T-helper 22 cell (primary cell): ENCODE measurements at places on chromosomes 1 and 21.
A peak's percentile ranks its signal among the peaks of the same experiment; 100 is the strongest.

- DNase-seq = no peak
These were observed 17.1 kb downstream of the ATP5PF start for GRCh38 chr21:25717491-25718147.

GRCh38 chr1:161082483-161082882, 6.9 kb downstream of the NECTIN4 start:
- no peak for DNase-seq

- DNase-seq = peak; percentile 26
These were observed 32.5 kb downstream of the XKR8 start for GRCh38 chr1:27992276-27992675.

DNA sequence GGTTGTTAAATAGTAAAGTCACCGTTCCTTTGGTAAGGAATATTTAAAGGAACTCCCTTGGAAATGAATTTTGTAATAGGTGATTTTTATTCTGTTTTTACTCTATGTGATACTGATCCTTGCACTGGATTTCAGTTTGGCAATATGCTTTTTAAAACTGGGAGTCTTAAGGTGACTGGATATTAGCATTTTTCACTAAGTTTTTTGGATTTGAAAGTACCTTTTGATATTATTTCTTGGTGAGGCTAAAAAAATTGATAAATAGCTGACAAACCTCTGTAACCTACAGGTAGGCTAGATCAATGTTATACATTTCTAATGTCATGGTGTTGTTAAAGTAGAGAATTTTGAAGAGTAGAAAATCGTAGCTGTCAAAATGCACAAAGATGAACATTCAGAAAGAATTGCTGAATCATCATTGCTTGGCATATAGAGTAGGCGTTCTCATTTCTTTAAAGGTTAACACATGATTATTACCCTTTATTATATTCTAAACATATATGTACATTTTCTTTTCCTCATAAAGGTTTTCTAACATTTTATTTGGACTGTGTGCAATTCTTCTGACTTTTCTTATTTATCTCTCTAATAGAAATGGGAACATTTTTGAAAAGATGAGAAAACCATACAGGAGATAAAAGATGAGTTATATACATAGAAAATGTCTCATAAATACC, 1.5 kb upstream of the DNAJB4 start:
- DNase-seq = no peak

DNA sequence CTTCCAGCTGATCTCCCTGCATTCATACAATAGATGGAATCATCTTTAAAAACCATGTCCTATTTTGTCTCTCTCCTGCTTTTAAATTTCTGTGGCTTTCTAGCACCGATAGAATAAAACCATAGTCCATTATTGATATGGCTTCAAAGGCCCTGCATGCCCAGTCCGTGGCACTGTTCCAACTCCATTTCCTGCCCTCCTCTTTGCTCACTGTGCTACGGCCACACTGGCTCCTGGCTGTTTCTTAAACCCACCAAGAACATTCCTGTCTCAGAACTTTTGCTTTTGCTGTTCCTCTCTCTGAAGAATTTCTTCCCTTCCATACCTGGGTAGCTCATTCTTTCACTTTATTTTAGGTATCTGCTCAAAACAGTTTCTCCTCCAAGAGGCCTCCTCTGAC, 7.2 kb downstream of the SLAMF1 start:
- no peak for DNase-seq

- peak; percentile 63 for DNase-seq
These were observed at the start of gene SMYD3 for GRCh38 chr1:246506674-246507481. Gene SMYD3 (minus strand): TSS chr1:246507279.

- no peak for DNase-seq
These were observed 82.0 kb upstream of the PTGFR start for GRCh38 chr1:78408810-78409209.

DNA sequence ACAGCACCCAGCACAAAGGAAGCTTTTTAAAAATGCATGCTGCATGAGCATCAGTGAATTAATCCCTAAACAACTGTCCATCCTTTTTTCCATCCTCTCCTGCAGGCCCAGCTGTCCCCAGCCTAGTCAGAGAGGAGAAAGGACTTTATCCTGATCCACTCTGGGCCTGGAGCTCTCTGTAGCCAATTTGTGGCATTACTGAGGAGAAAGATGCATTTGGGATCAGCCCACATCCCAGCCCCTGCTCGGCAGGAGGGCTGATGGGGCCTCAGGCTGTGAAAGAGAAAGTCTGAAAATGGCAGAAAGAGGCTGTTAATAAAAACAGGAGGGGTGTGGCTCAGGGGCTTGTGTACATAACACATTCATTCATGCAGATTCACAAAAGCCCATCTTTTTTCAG, 37.5 kb upstream of the ATP2B4 start:
- DNase-seq = no peak

GRCh38 chr1:21680918-21681317, 11.8 kb upstream of the RAP1GAP start:
- no peak for DNase-seq

- no peak for DNase-seq
These were observed 97.3 kb downstream of the USH2A start for GRCh38 chr1:216325946-216326345.

- DNase-seq = no peak
These were observed 2.6 kb downstream of the NDC1 start for GRCh38 chr1:53835491-53835890.

DNA sequence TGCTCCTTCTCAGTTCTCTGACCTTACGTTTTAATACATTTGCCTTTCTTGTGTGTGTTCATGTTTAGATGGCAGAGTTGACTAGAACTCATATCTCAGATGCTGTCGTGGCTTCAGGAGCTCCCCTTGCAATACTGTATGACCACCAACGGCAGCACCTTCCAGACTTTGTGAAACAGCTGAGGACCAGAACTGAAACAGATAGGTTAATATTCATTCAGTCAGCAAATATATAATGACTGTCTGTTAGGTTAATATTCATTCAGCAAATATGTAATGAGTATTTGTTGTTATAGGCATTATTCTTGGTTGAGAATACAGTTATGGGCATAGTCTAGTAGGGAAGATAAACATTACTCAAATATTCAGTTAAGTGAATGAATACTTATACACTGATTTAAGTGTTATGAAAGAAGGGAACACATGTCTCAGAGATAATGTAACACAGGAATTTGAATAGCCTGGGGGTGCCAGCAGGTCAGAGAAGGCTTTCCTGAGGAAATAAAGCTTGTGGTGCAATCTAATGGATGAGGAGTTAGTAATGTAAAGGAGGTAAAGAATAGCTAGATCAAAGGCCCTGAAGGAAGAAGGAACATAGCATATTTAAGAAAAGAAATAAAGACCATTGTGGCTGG, 88.5 kb downstream of the CEP350 start:
- DNase-seq = no peak

- DNase-seq = no peak
These were observed 38.6 kb downstream of the SSBP3 start for GRCh38 chr1:54367613-54368012.

DNA sequence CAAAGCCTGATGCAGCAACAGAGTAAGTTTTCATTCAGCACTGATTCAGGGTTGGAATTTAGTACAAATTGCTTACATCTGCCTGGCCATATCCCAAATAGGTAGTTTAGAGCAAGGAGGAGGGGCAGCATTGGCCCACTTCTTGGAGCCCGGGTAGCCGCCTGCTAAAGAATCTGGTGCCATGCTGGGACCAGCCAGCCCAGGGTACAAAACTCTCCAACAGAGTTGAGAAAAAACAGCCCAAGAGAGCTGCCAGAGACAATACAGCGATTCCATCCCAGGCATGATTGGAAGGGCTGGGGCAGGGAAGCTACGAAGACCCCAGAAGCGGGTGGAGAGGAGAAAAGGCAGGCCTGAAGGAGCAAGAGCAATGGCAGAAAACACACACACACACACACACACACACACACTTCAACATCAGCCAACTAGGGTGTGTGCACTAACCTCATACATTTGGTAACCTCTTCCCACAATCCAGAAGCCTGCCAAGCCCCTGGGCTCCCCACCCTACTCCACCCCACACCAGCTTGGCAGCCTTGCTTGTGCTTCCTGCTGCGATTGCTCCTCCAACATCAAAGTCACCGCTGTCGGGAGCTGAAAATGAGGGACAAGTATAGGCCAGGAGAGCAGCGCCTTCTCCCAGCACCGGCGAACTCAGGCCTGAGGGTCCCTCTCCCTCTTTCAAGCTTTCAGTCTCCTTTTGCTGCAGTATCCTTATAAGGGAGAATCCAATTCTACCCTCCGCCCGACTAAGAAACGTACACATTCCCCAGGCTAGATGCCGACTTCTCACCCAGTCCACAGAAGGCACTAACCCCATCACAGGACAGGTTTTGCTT, 1.2 kb downstream of the PIK3C2B start:
- DNase-seq = peak; percentile 8

- DNase-seq = no peak
These were observed 1245.1 kb upstream of the ADGRL4 start for GRCh38 chr1:80251591-80251990.

GRCh38 chr1:14520514-14521163, 77.8 kb upstream of the KAZN start:
- DNase-seq = no peak

- no peak for DNase-seq
These were observed 23.2 kb downstream of the OR13G1 start for GRCh38 chr1:247656221-247656875.

GRCh38 chr1:229407206-229408026, 26.5 kb downstream of the ACTA1 start:
- no peak for DNase-seq

- DNase-seq = no peak
These were observed 222.9 kb upstream of the AJAP1 start for GRCh38 chr1:4431491-4431890.

GRCh38 chr21:31952828-31953227, 80.0 kb downstream of the HUNK start:
- no peak for DNase-seq

DNA sequence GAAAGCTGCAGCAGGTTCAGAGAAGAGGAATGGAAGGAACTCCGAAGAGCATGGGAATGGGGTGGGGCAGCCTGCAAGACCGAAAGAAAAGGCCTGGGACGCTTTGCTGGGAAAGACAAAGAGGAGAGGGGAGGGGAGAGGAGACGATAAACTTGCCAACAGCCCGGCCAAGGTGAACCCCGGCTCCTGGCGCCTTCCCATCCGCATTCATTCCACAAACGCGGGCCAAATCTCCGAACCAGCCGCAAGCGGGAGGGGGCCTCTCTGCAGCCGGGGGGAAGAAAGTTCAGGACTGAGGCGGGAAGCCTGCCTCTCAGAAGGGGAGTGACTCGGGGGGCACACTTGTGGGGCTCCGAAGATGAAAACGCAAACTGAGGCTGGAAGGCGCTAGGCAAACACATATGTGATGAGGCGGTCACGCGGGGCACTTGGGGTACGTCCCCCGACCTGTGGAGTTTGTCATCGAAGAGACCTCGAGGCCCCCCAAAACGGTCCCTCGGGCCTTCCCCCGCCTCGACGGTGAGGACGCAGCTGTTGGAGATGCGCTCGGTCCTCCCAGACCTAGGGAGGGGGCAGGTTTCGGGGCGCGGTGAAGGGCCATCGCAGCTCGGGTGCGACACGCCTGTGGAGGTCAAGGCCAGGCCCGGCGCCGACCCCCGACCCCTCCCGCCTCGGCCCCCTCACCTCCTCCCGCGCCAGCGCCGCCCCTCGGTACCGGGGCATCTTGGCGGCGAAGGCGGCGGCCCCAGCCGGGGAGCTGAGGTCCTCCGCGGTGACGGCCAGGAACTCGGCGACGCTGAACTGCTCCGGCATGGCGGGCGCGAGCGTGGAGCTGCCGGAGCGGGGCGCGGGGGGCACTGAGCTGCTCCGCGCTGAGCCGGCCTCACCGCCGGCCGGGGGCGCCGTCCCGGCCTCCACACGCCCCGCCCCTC, at the start of gene ASAP3:
TSS of gene ASAP3 (minus strand) at position 859 of the 932 bp plus-strand sequence. CDS start at position 813, 46 bp downstream.
- no peak for DNase-seq

DNA sequence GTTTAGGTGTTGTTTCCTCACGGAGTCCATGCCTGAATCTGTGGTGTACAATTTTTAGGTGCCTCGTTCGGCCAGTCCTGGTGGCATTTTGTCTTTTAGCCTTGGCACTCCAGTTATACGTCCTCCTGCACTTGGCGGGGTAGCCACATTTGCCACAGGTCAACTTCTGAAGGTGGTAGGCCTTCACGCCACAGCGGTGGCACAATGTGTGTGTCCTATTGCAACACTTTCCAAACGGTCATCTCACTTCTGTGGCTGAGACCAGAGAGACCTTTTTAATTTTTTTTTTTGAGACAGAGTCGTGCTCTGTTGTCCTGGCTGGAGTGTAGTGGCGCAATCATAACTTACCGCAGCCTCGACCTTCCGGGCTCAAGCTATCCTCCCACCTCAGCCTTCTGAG, 49.1 kb downstream of the CAMTA1 start:
- no peak for DNase-seq

- no peak for DNase-seq
These were observed 1.8 kb downstream of the ZNF362 start for GRCh38 chr1:33257772-33258712.

DNA sequence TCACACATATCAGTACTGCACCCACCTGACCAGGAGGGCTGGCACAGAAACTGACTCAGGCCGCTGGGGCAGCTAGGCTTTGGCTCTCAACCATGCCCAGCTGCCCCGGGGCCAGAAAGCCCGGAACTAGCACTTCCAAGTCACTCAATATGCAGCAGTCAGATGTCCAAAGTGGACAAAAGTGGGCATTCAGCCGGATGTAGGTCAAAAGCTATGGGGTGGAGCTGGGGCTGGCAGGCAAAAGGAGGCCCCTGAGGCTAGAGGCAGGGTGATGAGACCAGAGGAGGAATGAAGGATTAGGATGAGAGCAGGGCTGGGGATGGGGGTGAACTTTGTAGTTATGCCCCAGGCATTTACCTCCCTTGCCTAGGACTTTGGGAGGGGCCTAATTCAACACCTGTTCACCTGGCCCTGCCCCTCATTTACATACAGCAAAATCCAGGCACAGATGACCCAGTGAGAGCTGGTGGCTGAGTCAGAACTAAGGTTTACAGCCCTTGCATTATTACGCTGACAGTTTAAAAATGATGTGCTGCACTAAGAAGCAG, 30.7 kb upstream of the EDN2 start:
- no peak for DNase-seq

- no peak for DNase-seq
These were observed 6.0 kb downstream of the CFAP74 start for GRCh38 chr1:1997576-1997975.

DNA sequence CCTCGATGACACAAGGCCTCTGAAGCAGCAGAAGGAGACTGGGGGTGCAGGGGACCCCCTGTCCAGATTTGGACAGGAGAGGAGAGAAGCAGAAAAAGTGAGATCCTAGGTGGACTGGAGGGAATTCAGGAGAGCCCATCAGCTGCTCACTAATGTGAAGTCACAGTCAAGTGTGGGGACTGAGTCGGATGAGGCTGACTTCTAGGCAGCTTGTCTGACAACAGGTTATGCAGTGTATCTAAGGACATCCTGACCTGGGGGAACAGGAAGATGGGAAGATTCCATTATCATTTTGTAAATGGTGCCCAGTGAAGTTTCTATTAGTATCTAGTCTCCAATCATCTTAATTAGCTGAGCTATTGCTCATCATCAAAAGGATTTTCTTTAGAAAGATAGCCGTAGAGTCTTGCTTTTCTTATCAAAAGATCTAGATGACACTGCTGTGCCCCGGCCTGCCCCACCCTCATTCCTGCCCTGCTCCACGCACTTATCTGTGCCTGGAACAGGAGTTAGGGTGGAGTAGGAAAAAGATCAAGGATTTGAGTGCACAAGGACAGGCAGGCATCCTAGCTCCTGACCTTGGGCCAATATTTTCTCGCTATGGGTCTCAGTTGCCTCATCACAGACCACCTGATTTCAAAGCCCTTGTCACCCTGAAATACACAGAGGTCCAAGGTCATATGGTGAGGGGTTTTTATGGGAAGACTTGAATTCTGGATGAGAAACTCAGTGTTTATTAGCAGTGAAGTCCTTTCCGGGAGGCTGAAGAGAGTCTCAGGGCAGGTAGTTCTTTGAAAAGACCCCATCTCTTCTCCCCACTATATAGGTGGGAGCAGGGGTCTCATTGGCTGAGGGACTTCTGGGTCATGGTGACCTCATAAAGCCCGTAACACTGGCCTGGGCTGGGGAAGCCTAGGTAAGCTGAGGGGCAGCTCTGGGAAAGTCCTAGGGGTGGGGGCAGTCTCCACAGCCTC, at the start of gene MROH7:
TSS of gene MROH7 (plus strand) at position 924 of the 974 bp plus-strand sequence. CDS start 11,141 bp downstream, outside the sequence.
- no peak for DNase-seq
